ENCODE measurements at places on chromosomes 13 and 19.

- DNase-seq, result no peak
Observed at GRCh38 chr13:111259058-111259457, 61.4 kb upstream of the TEX29 start.

DNA sequence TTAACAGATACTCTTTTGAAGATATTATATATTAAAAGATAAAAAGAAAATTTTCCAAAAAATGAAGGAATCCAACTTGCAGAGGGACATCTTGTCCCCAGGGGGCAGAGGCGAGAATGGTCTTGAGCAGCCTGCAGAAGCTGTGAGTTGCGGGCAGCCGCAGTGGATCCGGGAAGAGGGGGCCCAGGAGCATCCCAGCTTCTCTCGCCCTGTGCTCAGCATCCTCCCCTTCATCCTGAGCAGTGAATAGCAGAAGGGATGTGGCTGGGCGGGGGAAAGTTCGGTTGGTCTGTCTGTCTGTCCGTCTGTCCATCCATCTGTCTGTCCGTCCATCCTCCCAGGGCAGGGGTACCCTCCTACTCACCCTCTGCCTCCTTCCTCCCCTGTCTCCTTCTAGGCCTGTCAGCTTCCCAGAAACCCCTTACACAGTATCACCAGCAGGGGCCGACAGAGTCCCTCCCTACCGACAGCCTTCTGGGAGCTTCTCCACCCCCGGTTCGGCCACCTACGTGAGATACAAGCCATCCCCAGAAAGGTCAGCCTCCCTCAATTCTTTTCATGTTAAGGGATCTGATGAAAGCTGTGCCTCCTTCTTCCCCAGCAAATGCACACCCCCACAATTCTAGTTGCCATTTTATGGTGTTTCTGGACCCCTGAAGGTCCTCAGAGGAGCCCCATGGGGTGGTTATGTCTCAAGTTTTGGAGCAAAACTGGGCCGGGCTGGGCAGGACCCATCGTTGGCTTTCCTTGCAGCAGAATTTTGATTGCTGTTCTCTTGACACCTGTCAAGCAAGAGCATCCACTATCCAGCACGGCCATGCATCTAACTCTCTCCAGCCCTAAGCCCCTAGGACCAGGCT is 81.6 kb downstream of the DPF1 start:
- DNase-seq, result peak; percentile 83

- no peak for DNase-seq
Observed at GRCh38 chr19:51224163-51224641, 678 bp upstream of the CD33 start.

DNA sequence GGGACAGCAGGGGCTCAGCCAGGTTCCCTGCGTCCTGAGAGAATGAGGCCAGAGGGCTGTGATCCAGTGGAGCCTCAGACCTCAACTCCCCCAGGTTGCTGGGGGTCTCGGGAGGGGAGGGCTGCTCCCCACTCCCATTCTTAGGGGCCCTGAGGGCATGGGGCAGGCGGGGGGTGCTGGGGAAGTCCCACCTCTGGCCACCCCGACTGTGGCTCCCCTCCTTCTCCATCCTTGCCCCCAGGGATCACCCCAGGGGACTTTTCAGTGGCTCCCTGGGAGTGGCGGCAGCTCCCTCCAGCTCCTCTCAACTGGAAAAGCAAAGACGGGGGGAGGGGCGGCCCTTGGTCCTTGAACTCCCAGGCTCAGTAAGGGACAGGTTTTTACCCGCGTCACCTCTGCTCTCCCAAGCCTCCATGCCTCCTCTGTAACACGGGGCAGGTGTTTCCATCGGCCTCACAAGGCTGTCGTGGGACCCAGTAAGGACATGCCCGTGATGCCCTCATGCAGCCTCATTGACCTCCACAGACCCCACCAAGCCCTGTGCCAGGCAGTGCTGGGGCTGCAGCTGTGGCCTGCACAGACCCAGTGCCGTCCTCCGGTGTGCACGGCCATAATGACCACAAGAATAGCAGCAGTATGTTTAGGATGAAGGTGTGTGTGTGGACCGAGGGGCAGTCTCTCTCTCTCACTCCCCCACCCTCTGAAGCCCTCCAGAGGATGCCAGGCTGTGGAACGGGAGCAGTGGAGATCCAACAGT is 11.6 kb upstream of the TOMM40 start:
- peak; percentile 42 for DNase-seq

DNA sequence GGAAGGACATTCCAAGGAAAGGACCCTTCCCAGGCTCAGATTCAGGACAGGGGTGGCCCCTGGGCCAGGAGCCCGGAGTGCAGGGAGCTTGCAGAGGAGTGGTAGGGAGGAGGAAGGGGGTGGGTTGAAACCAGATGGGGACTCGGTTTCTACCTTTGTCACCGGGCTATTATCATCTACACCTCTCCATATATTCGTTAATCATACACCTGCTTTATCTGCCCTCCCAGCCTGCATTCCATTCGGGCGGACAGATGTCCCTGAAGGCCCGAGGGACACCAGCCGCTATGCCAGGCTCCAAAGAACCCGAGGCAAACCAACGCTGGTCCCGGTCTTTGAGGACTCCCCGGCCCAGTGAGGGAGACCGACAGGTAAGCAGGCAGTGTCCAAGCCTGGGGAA is 15.5 kb upstream of the MYH14 start:
- no peak for DNase-seq

- no peak for DNase-seq
Observed at GRCh38 chr13:25503856-25504255, 132.1 kb downstream of the ATP8A2 start.

DNA sequence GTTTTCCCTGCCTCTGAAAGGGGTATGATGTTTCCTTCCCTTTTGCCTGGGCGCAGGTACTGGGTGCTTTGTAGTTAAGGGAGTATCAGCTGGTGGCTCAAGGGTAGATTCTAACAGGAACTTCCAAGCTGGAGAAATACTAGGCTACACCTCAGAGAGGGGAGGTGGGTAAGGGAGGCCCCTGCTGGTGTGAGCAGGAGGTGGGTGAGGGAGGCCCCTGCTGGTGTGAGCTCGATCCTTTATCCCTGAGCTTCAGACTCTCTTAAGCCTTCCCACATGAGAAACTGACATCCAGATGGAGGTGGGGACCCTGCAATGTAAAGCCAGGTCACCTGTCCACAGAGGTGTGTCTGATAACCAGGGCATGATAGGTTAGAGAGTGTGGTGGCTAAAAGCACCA is 32.1 kb downstream of the CYP2B6 start:
- DNase-seq, result peak; percentile 74

GRCh38 chr19:43481701-43482100 is 16.3 kb upstream of the LYPD3 start:
- DNase-seq, result no peak

DNA sequence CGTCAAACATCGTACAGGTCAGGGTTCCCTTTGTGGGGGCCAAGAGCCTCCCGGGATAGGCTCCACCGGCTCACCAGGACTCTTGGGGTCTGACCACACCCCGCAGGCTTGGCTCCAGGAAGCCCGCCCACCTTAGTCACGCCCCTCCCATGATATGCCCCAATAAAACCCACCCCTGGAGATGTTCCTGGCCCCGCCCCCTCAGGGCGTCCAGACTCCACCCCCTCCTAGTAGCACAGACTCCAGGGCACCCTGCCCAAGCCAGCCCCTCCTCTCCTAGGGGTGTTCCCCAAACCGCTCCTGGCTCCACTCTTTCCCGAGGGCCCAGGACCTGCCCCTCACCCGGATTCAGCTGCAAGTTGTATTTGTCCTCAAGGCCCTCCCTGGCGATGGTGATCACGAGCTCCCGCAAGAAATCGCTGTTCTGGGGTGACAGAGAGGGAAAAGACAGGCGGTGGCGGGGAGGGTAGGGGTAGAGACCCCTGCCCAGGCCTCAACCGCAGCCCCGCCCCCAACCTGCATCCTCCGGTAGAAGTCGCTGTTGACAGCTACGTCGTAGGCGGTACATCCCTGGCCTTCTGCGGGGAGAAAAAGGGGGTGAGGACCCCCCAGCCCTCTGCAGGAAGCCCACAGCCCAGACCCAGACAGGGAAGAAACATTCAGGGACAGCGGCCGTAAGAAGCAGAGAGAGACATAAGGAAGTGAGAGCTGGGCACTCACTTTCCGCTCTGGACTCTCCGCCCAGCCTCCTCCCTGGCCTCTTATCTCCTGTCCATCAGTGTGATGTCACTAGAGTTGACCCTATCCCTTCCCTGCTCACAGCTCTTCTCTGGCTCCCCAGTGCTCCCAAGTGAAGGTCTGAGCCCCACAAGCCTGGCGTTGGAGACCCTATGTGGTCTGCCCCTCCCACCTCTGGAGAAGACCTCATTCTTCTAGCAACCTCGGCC is 3.9 kb downstream of the PIH1D1 start:
- peak; percentile 71 for DNase-seq

GRCh38 chr19:46000491-46001246 is 5.4 kb downstream of the CCDC61 start:
- DNase-seq, result no peak

GRCh38 chr19:52691215-52691610 is 43.6 kb downstream of the ZNF611 start:
- DNase-seq, result peak; percentile 42

- DNase-seq, result no peak
Observed at GRCh38 chr13:100506600-100507422, 81.8 kb downstream of the GGACT start.

- DNase-seq, result no peak
Observed at GRCh38 chr13:21812192-21812626, 141.3 kb downstream of the FGF9 start.

DNA sequence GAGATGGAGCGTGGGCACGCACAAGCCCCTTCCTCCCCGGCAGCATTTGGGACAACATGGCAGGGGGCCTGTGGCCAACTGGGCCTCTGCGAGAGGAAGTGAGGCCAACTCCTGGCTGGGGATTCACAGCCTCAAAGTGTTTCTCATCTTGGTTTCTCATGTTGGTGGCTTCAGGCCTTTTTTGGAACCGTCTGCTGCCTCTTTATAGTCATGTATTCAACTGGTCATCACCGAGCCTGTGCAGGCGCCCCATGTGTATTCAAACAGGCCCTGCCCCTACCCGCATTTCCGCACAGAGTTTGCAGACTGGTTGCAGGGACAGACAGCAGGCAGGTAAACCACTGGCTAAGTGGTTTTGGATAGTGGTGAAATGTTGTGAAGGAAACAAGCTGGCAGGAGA is 17.3 kb upstream of the RELB start:
- DNase-seq, result no peak

DNA sequence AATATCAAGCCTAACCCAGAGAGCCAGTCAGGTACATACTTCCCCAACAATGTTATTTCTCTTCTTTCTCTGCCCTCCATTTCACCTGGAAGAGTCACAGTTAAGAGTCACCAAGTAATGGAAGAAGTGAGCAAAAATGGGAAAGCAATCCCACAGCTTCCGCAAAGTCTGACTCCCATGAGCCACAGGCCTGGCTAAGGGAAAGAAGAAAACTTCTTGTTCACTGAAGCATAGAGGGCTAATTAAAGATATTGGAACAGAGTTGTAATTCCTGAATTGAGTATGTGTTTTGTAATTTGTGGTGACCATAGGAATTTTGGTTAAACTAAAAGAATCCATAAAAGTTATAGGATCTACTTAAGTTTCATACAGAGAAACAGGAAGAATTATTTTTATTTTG is 830.9 kb upstream of the PCDH20 start:
- no peak for DNase-seq

- DNase-seq, result no peak
Observed at GRCh38 chr19:4149518-4150288, 3.7 kb upstream of the CREB3L3 start.

- DNase-seq, result no peak
Observed at GRCh38 chr19:6015841-6016545, 38.1 kb upstream of the RANBP3 start.

GRCh38 chr13:102298051-102298450 is 103.8 kb downstream of the FGF14 start:
- DNase-seq, result no peak

DNA sequence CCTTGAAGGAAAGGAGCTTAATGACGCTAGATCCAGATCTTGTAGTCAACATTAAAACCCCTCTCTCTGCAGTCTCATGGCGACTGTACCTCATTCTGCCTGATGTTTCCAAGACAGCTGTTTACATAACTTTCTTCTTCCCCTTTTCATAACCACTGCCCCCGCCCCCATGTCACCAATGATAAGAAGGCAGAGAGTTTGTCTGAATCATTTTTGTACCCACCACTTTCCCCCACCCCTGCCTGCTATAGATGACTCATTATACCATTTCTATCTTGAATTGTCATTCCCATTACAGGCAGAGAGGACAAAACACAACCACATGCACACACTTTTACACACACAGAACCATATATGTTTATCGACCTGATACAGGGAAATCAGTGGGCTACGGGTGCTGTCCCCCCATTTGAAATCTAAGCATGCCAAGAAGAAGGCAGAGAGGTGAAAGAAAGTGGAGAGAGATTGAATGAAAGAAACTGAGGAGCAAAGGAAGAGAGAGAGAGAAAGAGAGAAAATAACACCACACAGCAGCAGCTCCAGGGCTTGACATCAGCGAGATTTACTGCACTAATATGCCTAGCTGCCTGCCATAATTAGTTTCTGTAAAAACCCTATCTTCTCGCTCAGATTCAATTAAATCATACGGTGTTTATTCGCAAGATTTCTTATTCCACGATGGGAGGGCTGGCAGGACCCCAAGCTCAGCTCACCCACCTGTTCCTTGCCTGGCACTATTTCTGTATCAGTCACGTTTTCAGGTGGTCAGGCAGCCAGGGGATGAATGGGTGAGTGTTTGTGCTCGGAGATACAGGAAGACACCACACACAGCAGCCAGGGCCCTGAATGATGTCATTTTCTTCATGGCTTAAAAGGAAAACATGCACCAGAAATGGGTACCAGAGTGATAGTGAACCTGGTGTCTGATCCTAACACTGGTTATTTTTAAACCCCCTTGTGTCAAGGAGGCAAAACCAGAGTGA is 114.3 kb upstream of the SERP2 start:
- no peak for DNase-seq

DNA sequence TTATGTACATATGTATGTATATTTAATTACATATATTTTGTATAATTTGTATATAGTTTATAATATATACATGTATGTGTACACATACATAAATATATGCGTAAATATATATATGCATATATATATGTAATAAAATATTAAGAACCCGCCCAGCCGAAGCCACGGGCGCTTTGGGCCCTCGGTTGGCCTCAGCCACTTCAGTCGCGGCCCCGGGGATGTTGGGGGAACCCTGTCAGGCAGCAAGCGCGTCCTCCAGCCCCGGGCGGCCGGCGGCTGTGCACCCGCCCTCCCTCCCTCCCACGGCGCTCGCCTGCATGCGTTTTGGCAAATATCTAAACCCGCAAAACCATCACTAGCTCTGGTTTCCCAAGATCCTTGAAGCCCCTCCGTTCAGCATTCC is 7.9 kb upstream of the ZNF606 start:
- no peak for DNase-seq

- DNase-seq, result no peak
Observed at GRCh38 chr13:25432691-25433090, 60.9 kb downstream of the ATP8A2 start.
